Thymus (tissue), 14 donors: ENCODE measurements at places on chromosomes 13 and 19. TPM values are rescaled to one million over a fixed set of nuclear protein-coding genes. Genes with fewer than 3 reads are reported as not detected.

GRCh38 chr19:50975766-50976165 lies 6.4 kb upstream of the KLK6 start:
- no peak overlapping the region for H3K27ac ChIP-seq
- DNase-seq: no peak
- no peak overlapping the region for H3K4me3 ChIP-seq
- H3K36me3 ChIP-seq: no peaks in the 10 kb centered on the region
- H3K27me3 ChIP-seq: no peaks in the 10 kb centered on the region

DNA sequence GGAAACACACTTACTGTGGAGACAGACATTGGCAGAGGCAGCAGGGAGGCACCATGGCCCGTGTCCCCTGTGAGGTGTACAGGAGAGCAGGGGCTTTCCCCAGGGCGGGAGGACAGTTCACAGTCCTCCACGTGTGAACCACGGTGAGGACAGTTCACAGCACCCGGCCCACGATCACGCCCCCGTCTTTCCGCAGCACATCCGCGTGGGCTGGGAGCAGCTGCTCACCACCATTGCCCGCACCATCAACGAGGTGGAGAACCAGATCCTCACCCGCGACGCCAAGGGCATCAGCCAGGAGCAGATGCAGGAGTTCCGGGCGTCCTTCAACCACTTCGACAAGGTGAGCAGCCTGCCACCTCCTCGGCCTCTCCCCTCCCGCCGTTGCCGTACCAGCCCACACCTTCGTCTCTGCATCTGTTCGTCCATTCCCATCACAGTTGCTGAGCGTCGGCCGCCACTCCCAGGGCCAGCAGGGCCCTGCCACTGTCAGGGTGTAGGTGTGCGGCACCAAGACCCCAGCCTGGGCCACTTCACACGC lies 17.4 kb downstream of the CAPN12 start:
- H3K36me3 ChIP-seq: peaks cover 49% of the 10 kb centered on the region
- H3K4me1 ChIP-seq: peaks cover 2% of the 10 kb centered on the region
- H3K27ac ChIP-seq: no peak overlapping the region

- no peak for DNase-seq
- H3K27ac ChIP-seq: no peak overlapping the region
- H3K4me1 ChIP-seq: no peaks in the 10 kb centered on the region
Measured at GRCh38 chr13:91141543-91142061, 205.9 kb upstream of the MIR17HG start.

ZSWIM9 gene
- total RNA-seq: 0.61 TPM

DNA sequence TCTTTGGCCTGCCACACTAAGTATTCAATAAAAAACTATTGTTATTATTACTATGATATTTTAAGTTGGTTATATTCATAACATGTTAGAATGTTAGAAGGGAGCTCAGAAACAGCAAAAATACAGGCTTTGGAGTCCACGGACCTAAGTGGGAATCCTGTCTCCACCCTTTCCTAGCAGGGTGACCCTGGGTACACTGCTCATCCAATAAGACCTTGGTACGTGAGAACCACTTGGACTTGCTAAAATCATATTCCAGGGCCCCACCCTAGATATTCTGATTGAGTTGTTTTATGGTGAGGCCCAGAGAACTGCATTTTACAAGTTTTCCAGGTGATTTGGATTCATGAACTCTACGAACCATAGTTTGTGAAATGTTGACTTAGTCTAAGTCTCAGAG lies 47.4 kb upstream of the KL start:
- no peak for DNase-seq
- no peaks in the 10 kb centered on the region for H3K4me1 ChIP-seq

- H3K27me3 ChIP-seq: no peaks in the 10 kb centered on the region
- no peaks in the 10 kb centered on the region for H3K36me3 ChIP-seq
- peak within 1 kb of the TSS; percentile 90 for H3K27ac ChIP-seq
- H3K4me1 ChIP-seq: peaks cover 16% of the 10 kb centered on the region
- peak; percentile 82 for DNase-seq
- peak within 1 kb of the TSS; percentile 54 for H3K4me3 ChIP-seq
Measured at GRCh38 chr19:18086590-18087138, at the start of gene IL12RB1. TSS of gene IL12RB1 (minus strand) at chr19:18086934. CDS start at chr19:18086823, 111 bp downstream.

DNA sequence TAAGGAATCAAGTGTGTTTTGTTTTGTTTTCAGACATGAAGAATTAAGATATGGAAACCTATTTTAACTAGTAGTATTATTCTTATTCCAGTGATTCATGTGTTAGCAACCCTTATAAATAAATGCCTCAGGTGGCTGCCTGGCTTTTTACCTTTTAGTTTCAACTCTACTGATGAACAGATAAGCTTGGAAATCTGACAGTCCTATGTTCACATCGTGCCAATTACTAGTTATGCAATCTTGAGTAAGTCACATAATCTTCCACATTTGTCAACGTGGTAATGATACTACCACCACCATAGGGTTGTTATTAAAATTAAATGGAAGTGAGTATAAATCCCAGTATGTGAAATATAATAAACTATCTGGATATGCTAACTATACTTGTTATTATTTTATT lies 64.3 kb downstream of the TBC1D4 start:
- H3K27me3 ChIP-seq: no peaks in the 10 kb centered on the region
- no peak overlapping the region for H3K27ac ChIP-seq
- H3K4me3 ChIP-seq: no peak overlapping the region
- H3K36me3 ChIP-seq: no peaks in the 10 kb centered on the region

LIM2 gene
- not detected for total RNA-seq
